ENCODE measurements at places on chromosomes 1 and 21.
A peak's percentile ranks its signal among the peaks of the same experiment; 100 is the strongest.

DNA sequence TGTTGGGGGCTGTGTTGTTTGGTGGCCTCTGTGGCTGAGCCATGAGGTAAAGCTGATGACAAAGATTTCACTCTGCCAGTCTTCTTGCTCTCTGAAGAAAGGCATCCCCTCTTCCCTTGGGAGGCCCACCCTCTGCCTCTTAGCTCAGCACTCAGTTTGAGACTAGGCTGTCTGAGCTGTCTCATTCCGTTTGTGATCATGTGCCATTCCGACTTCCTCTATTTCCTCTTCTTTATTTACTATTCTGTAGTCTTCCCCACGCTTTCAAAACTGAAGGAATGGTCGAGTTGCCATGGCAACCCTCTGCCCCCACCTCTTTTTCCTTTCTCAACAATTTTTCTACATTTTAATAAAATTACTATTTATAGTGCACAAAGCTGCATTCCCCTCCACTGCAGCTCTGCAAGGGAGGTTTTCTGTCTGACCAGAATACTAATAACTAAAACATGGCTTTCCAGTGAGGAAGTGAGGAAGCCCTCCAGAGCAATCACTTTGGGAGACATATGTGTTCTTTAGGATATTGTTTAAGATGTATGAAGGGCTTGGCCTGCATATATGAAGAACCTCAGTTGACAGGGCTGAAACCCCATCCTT, 30.8 kb downstream of the KCNA3 start:
- DNase-seq: no peak

DNA sequence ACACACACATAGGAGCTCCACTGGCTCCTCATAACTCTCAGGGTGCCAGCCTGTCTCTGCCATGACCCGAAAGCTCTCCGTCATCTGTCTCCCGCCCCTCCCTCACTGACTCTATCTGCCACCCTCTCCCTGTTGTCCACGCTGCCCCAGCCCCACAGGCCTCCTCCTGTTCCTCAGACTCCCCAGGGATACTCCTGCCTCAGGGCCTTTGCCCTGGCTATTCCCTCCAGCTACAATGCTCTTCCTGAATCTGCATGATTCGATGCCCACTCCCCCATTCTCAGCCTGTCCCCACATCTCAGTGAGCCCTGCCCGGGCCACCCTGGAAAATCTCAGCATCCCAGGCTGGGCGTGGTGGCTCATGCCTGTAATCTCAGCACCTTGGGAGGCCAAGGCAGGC, 24.6 kb upstream of the DNAJC11 start:
- no peak for DNase-seq

- peak; percentile 18 for DNase-seq
Measured at GRCh38 chr1:155051777-155052398, 772 bp downstream of the ADAM15 start.

GRCh38 chr1:229231754-229232119, 39.2 kb upstream of the RAB4A start:
- no peak for DNase-seq

DNA sequence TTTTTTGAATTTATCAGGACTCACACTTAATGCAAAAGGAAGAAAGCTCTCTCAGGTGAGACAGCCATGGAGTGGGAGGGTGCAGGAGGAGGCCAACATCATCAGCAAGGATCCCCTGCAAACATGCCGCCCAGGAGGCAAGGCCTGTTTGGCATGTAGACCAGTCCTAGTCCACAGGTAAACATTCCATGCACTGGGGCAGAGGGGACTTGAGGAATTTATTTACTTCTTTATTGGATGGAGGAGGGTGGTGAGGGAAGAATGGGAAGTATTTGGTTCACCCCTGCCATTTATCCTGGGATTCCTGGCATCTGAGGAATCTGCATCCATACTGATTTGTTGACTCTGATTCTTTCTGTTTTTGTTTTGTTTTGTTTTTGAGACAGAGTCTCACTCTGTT, 1.5 kb upstream of the UQCRHL start:
- no peak for DNase-seq

GRCh38 chr1:27388337-27389005, 4.0 kb upstream of the GPR3 start:
- no peak for DNase-seq

GRCh38 chr21:24444736-24445135, 1162.5 kb downstream of the MRPL39 start:
- no peak for DNase-seq

- DNase-seq: no peak
Measured at GRCh38 chr1:5651473-5651872, 340.8 kb downstream of the NPHP4 start.

DNA sequence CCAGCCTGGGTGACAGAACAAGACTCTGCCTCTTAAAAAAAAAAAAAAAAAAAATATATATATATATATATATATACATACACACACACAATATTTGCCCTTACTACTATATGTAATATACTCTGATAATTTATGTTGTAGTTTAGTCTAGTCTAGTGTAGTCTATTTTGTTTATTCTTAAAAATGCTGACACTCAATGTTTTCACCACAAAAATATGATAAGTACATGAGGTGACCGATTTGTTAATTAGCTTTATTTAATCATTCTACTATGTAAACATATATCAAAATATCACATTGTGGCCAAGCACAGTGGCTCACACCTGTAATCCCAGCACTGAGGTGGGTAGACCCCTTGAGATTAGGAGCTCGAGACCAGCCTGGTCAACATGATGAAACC, 19.8 kb upstream of the ZNF362 start:
- no peak for DNase-seq

DNA sequence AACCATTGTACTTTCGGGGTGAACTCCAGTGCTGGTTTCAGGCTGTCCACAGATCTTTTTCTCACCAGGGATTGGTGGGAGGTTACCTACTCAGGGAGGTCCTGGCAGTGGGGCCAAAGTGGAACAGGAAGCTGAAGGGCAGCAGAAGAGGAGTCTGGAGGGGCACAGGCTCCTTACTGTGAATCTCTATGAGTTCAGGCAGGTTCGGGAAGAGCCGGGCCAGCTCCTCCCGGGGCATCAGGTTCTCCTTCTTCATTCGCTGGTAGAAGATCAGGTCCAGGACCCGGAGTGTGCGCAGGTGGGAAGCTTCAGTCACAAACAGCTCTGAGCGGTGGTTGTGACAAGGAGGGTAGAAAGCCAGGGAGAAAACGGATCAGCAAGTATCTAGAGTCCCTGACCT, 26.7 kb downstream of the LRRC71 start:
- no peak for DNase-seq

- DNase-seq: peak; percentile 81
Measured at GRCh38 chr1:173527151-173527826, 50.2 kb downstream of the PRDX6 start.

GRCh38 chr1:205182930-205183329, 28.6 kb downstream of the DSTYK start:
- DNase-seq: no peak

GRCh38 chr1:70140894-70141293, 64.5 kb downstream of the LRRC40 start:
- DNase-seq: peak; percentile 33

GRCh38 chr1:54981466-54981865, 1.0 kb downstream of the TMEM61 start:
- no peak for DNase-seq

GRCh38 chr1:157005965-157006364, 39.6 kb downstream of the ARHGEF11 start:
- no peak for DNase-seq

DNA sequence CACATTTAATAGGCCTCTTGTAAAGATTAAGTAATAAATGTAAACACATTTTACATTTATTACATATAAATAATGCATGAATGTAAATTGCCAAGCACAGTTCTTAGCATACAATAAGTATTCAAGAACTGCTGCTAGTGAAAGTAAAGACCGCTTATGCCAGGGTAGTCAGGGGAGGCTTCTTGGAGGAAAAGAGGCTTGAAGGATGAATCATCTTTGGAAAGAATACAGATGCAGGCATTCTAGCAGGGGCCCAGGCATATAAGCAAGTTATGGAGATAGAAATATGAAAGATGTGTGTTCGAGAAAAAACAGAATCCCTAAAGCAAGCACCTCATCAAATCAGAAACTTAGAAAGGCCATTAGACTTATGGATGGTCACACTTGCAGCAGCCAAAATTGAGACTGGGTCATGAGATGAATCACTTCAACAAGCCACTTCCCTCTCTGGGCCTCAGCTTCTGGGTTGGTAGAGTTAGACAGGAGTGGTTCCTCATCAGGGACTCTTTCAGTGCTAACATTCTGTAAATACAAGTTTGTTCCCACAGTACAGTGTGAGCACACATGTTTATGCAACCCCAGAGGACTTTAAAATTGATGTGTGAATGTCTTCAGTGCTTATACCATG, 79.8 kb upstream of the ROR1 start:
- peak; percentile 54 for DNase-seq

- DNase-seq: no peak
Measured at GRCh38 chr1:149849111-149849946, 50.0 kb upstream of the BOLA1 start.

DNA sequence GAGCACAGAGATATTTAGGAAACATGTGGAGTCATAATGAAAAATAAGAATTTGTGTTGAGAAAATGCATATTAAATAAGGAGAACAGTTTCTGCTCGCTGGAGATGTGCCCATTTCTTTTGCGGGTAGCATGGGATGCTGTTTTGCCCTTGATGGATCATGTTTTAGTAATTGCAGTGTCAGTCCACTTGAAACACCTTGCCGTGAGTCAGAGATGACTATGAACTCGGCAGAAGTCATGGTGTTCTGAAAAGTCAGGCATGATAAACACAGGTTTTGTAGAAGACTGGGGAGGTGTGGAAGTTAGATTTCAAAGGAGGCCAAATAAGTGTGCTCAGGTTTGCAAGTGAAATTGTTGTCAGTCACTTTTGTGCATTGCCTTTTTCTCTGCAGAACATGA, 315.0 kb upstream of the LRRC7 start:
- DNase-seq: no peak

DNA sequence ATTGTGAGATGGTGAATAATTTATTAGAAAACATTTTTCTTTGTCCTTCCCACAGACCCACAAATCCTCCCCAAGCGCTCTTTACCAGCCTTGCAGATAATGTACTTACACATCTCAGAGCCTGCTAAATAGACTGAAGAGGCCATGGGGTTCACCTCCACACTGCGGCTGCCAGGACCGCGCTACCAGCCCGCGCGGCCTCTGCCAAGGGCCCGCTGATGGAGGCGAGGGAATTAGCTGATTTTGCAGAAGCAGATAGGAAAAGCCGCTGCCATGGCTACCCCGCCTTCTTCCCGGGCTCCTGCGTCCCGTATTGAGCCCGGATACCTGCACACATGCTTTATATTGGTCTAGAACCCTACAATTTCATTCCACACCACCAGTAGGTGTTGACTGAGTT, 248.0 kb upstream of the FOXD3 start:
- no peak for DNase-seq

DNA sequence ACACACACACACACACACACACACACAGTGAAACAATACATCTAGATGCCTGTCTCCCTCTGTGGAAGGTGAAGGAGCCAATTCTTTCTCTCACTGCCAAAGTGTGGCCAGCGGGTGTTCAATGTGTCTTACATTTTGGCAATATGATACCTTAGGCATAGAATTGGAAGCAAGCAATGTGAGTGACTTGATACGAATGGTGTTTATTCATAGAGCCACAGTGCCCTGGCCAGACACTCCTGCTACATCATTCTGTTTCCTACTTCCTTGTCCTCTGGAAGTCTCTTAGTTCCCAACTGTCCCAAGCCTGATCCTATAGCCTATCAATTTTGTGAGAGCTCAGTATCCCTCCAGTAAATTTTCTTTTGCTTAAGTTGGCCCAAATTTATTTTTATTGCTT, 170.0 kb upstream of the L1TD1 start:
- no peak for DNase-seq

GRCh38 chr1:210978316-210978973, 155.5 kb downstream of the KCNH1 start:
- no peak for DNase-seq

Measured in fibroblast of mammary gland (primary cell).